ENCODE measurements at places on chromosomes 6 and 20.
A peak's percentile ranks its signal among the peaks of the same experiment; 100 is the strongest.

- no peak for DNase-seq
Measured at GRCh38 chr6:5108068-5108467, 22.9 kb downstream of the PPP1R3G start.

- no peak for DNase-seq
Measured at GRCh38 chr6:3551716-3552511, 95.1 kb upstream of the SLC22A23 start.

GRCh38 chr6:154487367-154488247 is 22.9 kb downstream of the CNKSR3 start:
- no peak for DNase-seq

DNA sequence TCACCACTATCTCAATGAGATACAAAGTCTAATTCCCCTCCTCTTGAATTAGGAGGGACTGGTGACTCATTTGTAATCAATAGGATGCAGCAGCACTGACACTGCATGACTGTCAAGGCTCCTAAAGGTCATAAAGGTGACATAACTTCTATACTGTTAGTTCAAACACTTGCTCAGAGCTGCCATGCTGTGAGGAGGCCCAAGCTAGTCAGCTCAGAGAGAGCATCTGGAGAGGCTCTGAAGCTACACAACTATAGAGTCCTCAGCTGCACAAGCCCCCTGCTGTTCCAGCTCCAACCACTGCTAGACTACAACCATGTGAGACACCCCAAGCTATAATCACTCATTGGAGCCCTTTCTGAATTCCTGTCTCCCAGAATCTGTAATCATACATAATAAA is 17.0 kb upstream of the HEY2 start:
- DNase-seq: no peak

- no peak for DNase-seq
Measured at GRCh38 chr20:31877684-31878083, 7.2 kb downstream of the TTLL9 start.

DNA sequence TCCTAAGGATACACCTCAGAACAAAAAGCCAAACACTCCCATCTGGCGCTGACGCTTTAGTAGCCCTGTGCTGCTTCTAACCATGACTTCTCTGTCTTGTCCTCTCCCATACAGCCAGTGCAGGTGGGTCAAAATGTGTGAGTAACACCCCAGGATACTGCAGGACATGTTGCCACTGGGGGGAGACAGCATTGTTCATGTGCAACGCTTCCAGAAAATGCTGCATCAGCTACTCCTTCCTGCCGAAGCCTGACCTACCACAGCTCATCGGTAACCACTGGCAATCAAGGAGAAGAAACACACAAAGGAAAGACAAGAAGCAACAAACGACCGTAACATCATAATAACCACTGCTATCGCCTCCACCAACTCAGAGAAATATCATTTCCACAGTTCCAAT is 1.4 kb downstream of the DEFB132 start:
- peak; percentile 30 for DNase-seq

- peak; percentile 50 for DNase-seq
Measured at GRCh38 chr20:5100684-5101347, 18.9 kb downstream of the PCNA start.

GRCh38 chr6:138596591-138596990 is 97.3 kb upstream of the NHSL1 start:
- DNase-seq: no peak

DNA sequence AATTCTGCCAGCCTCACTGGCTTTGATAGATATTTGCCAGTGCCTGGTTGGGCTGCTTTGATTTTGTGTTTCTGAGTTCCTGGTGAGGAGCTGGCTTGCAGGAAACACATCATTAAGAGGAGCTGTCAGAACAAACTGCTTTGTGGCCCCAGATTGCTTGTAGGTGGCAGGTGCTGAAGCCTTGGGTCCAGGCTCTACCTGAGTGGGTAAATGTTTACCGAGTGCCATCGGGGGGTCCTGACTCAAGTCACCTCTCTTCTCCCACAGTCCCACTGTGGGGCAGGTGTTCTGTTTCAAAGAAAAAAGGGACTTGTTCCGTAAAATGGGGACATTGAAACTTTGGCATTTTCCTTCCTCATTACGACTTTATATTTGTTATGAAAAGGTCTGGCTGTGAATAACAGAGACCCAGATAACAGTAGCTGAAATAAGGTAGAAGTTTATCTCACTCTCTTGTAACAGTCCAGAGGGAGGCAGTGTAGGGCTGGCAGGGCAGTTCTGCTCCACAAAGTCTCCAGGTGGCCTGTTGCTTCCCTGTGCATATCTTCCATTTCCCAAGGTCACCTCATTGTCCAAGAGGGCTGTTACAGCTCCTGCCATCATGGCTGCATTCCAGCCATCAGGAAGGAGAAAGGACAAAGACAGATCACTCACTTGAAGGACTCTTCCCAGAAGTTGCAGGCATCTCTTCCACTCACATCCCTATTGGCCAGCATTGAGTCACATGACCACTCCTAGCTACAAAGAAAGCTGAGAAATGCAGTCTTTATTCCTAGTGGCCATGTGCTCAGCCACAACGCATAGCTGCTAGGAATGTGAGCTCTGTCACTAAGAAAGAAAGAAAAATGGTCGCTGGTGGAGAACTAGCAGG is 149.9 kb upstream of the KCNG1 start:
- DNase-seq: no peak

DNA sequence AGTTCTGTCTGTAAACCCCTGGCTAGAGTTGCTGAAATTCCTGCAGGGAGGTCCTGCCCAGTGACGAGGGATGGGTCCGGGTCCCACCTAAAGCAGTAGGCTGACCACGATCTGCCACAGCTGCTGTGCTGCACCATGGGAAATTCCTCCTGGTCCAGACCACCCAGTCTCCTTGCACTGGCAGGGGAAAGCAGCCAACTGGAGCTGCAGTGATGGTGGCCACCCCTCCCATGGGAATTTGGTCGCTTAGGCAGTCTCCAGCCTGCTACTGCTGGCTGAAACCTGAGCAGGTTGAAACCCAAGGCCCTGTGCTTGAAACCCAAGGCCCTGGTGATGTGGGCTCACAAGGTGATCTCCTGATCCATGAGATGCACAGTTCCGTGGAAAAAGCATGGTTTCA is 23.9 kb upstream of the MOXD1 start:
- DNase-seq: no peak

GRCh38 chr6:34238585-34239499 is 2.2 kb downstream of the HMGA1 start:
- no peak for DNase-seq

- DNase-seq: peak; percentile 6
Measured at GRCh38 chr20:8932192-8933165, 136.4 kb upstream of the PLCB4 start.

DNA sequence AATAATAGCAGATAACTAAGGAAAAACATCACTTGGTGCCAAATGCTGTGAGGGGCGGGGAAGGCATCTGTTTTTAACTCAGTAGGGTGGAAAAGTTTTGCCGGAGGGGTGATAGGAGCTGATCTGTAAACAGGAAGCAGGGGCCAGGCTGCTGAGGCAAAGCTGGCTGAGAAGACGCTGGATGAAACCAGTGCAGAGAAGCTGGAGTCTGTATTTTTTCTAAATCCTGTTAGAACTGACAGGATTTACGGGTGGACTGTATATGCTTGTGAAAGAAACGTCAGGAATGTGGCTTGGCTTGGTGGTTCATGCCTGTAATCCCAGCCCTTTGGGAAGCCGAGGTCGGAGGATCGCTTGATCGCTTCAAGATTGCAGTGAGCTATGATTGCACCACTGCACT is 5.6 kb downstream of the PCMTD2 start:
- no peak for DNase-seq

DNA sequence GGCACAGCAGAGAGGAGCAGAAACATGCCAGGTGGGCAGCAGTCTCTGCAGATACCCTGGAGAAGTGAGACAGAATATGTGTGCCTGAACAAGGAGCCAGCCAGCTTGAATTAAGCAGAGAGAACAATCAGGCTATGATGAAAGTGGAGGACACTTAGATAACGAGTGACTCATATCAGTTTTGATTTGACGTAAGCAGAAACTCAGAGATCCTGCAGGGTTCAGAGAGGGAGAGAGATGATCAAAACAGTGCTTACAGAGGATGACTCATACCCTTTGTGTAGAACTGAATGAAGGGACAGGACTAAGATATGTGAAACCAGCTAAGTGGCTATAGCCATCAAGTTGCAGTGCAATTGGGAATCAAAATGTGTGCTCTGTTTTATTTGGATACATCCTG is 300.7 kb downstream of the TENT5A start:
- DNase-seq: peak; percentile 88

DNA sequence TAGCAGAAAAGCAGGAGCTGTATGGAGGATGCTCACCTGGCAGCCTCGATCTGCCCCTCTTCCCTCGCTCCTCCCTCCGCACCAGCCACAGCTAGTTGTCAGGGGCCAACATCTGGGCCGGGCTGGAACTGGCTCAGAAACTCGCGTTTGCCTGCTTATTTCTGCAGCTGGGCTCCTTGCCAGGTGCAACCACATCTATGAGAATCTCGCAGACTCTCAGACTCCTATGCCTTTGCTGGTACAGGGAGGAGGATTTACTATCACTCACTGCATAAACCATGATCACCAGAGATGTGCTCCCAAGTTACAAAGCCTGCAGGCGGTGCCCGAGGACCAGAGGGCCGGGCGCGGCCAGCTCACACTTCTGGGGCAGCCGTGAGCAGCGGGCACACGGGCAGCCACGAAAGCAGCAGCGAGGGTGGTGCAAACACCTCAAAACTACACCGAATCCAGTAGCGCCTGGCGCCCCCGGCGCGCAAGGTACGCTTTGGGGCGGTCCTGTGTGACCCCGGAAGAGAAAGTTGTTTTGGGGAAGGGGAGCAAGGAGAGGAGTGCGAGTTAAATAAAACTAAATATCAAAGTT is 577 bp upstream of the LRRC1 start:
- peak; percentile 63 for DNase-seq

DNA sequence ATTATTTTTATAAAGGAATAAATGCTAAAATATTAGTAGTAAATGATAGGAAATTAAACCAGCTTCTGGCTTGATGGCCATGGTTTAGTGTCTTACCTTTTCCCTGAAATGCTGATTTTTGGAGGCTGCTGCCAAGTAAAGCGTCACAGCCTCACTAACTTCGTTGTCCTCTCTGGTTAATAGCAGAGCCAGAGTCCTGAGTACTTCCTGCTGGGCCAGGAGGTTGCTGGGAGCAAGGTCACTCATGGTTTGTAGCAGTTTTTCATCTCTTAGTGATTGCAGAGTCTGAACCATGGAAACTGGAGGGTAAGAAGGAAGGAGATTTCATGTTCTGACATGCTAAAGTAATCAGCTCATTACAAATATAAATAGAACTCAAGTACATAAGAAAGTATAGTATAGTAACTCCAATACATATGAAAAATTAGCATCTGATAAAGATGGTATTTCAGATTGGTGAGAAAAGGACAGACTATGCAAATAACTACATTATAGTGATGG is 26.5 kb upstream of the ARMH2 start:
- peak; percentile 76 for DNase-seq

DNA sequence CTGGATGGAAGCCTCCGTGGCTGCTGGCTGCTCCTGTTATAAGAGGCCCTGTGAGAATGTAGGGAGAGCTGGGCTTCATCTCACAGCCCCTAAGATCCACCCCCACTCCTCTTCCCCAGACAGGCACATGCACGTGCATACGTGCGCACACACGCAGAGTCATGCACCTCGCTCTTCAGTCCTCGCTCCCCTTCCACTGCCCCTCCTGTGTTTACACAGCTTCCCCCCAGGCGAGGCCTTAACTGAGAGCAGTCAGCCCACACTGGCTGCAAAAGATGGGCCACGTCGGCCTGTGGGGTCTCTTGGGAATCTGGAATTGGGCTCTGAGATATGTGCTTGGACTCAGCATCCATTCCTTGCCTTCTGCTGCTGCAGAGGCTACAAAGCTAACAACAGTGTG is 35.2 kb upstream of the MLN start:
- peak; percentile 57 for DNase-seq

GRCh38 chr6:150865043-150865405 is 478 bp upstream of the MTHFD1L start:
- DNase-seq: no peak

GRCh38 chr6:105453968-105454367 is 51.1 kb upstream of the PREP start:
- no peak for DNase-seq

DNA sequence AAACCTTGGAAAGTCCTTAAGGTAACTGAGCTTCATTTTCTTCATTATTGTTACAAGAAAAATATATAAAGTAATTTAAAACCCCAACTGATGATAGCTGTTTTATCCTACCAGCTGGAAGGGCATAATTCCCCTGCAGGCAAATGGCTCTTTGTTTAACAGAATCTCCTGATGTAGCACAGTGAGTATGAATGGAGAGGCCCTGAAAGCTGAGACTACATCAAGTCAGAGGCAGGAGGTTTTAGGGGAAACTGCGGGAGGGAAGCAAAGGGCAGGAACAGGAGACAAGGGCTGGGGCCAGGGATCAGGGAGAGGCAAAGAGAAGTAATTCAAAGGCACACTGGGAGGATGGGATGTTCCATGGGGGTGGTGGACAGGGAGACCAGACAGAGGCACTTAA is 119.0 kb upstream of the LRFN2 start:
- no peak for DNase-seq

DNA sequence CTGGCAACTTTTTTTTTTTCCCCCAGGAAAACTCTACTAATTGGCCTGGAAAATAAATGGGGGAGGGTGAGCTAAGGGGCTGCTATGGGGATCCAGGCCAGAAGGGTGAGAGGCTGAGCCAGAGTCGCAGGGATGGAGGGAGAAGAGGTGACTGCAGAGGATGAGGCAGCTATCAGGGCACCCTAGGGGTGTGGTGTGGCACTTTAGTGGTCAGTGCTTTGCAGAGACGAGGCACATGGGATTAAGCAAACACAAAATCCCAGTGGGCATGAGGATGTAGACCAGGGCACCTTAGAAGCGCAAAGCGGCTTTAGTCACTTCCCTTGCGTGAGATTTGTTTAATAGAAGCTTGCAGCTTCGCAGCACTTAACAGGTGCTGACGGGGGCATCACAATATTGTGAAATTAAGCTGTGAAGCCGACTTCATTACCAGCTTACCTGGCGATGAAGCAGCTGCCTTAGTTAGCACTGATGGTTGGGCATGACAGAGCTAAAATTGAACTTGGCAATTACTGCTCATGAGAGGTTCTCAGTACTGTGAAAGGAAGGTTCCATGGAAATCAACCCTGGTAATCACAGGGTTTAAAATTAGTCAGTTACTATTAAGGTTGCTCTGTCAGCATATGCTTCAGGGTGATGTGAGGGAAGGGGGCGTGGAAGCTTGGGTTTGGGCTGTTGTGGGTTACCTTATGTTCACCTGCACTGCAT is 26.0 kb downstream of the TOX2 start:
- DNase-seq: no peak

GRCh38 chr6:19438566-19439353 is 398.4 kb upstream of the ID4 start:
- no peak for DNase-seq

- DNase-seq: peak; percentile 13
Measured at GRCh38 chr6:108027056-108027455, 47.5 kb downstream of the OSTM1 start.

GRCh38 chr20:53609491-53610445 is 16.1 kb upstream of the ZNF217 start:
- DNase-seq: peak; percentile 61

- no peak for DNase-seq
Measured at GRCh38 chr6:36688739-36689075, 8.9 kb upstream of the RAB44 start.
